ENCODE measurements at places on chromosomes 2 and 18.

- no peak for DNase-seq
These were observed 840.3 kb upstream of the ZEB2 start for GRCh38 chr2:145360129-145360790.

DNA sequence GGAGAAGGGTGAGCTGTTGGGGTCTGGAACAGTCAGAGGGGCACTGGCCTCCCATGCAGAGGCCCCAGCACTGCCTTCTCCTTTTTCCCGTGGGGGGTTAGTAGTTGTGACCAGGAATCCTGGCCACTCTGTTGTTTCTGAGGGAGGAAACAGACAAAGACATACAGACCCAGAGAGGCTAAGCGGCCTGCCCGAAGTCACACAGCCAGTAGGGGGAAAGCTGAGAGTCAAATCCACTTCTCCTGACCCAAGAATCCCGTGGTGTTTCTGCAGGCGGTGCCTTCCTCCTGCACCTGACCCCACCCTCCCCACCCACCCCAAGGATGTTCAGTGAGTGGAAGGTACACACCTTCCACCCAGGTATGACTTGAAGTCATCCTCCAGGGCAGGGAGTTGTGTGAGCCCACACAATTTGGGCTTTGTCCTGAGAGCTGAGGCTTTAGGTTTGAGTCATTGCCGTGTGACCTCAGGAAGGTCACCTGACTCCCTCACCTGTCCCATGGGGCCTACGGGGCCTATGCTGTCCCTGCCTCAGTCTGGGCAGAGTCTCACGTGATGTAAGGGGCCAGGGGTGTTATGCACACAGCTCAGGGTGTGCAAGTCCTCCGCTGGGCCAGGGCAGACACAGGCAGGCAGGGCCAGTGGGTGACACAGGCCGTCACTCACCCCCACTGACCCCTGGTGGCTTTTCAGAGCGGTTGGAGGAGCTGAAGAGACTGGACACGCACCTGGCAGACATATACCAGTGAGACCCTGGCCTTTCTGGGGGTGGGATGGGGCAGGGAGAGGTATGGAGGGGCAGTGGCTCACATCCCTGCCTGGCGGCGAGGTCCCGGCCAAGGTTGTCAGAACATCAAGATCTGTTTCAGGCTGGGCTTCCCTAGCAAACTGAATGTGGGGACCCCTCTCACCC, 5.0 kb downstream of the NT5DC4 start:
- no peak for DNase-seq

DNA sequence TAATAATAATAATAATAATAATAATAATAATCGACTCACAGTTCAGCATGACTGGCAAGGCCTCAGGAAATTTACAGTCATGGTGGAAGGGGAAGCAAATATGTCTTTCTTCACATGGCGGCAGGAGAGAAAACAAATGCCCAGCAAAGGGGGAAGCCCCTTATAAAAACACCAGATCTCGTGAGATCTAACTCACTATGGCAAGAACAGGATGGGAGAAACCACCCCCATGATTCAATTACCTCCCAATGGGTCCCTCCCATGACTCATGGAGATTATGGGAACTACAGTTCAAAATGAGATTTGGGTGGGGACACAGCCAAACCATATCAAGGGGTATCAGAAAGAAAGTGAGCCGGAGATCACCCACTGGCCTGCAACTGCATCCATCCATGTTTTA, 40.5 kb upstream of the PAPOLG start:
- DNase-seq, result no peak

GRCh38 chr2:45013229-45014015, 4.2 kb upstream of the SIX2 start:
- DNase-seq, result no peak

DNA sequence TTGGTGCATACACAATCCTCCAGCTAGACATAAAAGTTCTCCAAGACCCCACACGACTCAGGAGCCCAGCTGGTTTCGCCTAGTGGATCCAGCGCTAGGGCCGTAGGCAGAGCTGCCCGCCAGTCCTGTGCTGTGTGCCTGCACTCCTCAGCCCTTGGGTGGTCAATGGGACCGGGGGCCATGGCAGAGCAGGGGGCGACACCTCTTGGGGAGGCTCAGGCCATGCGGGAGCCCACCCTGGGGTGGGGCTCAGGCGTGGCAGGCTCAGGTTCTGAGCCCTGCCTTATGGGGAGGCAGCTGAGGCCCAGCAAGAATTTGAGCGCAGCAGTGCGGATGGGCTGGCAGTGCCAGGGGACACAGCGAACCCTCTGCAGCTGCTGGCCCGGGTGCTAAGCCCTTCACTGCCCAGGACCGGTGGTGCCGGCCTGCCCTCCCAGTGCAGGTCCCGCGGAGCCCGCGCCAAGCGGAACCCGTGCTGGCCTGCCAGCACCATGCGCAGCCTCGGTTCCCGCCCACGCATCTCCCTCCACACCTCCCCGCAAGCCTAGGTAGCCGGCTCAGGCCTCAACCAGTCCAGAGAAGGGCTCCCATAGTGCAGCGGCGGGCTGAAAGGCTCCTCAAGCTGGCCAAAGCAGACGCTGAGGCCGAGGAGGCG, 1566.6 kb upstream of the SLC39A10 start:
- DNase-seq, result no peak
